ENCODE measurements at places on chromosomes 4 and X.

GRCh38 chr4:186144946-186145569 lies 40.6 kb downstream of the FAM149A start:
- no peak for DNase-seq

- no peak for DNase-seq
These were observed 17.2 kb upstream of the VEGFD start for GRCh38 chrX:15401378-15401777.

DNA sequence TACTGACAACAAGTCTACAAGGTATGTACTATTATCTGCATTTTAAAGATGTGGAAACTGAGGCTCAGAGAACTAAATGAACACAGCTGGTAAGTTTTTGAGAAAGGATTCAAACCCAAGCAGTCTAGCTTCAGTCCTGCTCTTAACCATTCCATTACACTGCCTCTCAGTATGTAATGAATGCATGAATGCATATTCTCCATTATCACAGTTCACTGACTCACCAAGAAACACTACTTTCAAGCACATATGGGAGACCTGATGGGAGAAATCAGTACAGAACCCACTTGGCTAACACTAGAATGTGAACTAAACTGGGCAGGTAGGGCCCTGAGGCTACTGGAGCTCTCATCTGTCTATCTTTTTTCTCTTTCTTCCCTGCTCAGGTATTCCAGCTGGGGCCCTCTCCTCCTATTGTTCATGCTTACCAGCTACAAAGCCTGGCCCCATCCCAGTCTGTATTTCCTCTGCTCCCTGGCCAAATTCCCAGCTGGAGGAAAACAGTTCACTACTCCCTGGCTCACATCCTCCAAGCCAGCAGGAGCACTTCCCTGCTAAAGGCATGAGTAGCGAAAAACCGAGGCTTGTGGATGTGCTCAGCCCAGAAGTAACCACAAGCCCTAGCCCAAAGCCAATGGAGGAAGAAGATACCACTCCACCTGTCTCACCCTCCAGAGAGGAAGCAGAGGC lies 178.2 kb upstream of the ARHGEF9 start:
- no peak for DNase-seq

DNA sequence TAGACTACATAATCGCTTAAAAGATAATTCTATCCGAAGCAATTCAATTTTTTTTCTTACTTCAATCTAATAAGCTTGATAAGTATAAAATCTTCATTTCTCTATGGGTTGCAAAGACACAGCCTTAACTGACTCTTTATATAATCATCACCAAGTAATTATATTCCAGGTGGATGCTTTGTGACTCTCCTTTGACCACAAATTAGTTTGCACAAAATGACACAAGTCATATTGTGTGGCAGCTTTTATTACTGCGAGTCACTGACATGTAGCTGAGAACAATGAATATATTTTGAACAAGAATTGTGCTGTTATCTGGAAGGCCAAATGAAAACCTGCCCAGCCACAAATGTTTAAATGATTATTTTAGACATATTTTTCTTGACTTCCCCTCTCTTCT lies 1727.8 kb downstream of the ARAP2 start:
- DNase-seq: no peak

GRCh38 chr4:44725726-44726037 lies 674 bp downstream of the GNPDA2 start:
- DNase-seq: no peak

- no peak for DNase-seq
These were observed 840 bp upstream of the RPL34 start for GRCh38 chr4:108619372-108620100.

DNA sequence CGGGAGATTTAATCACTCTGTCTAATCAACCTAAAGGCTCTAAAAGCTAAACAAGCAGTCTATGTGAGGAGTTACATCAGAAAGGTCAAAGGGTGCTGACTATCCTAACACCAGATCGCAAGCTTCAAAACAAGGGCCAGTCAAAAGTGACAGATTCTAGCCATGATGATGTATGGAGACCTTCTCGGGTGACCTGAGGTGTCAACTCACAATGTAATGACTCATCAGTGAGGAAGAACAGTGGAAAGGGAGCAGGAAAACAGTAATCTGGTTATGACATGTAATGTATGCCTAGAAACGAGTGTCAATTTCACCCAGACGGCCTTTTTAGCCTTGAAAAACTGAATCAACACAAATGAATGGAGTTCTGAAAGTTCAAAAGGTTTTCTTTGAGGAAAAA lies 375.3 kb downstream of the IDS start:
- no peak for DNase-seq

GRCh38 chrX:17375637-17376430 lies 834 bp downstream of the NHS start:
- no peak for DNase-seq

- no peak for DNase-seq
These were observed 17.0 kb upstream of the HPF1 start for GRCh38 chr4:169774466-169775445.

DNA sequence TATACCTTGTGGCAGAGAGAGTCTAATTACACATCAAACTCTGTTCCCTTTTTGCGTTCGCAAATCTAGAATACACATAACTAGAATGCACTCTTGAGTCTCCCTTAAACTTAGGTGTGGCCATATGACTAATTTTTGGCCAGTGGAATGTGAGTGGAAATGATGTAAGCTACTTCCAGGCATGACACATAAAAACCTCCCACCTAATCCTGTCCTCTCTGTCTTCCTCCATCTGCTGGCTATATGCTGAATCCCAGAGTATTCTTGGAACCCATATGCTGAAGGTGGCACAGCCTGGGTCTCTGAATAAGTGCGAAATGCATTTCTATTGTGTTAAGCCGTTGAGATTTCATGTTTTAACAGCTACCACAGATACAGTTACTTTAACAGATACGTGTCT lies 269.9 kb upstream of the NRK start:
- no peak for DNase-seq

DNA sequence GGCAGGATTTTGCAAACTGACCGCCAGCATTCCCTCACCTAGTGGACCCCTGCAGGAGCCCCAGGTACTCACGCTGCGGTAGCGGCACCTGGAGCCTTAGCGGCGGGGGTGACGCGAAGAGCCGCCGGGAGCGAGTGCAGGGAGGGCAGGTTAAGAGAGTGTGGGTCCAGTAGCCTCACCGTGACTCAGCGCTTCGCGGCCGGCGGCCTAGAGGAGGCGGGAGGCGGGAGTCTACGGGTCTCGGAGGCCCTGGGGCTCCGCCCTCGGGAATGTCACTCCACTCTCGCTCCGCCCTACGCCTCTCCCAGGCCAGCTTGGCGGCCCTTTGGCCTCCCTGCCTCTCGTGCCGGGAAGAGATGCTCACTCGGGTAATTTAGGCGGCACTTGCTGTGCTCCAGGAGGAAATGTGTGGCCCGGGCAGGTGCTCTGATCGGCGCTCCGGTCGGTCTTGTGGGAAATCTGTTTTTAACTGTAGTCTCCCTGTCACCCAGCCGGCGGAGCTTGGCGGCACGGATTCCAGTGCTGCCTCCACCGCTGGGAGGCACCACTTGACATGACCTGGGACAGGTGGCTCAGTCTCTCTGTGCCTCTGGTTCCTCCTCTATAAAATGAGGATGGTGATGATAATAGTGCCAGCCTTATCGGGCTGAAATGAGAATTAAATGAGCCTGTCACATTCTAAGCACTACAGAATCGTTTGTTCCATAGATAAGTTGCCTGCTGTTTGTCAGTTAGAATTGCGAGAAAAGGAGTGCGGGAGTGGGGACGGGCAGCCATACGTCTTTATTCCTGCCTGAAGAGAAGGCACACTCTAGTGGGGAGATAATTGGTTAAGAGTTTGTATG lies at the start of gene PIR:
Gene PIR (minus strand): TSS at position 216 of the 845 bp plus-strand sequence. CDS start 2,076 bp downstream, outside the sequence.
- peak; percentile 40 for DNase-seq

- no peak for DNase-seq
These were observed 22.9 kb downstream of the ATP5ME start for GRCh38 chr4:650951-651883.

- DNase-seq: no peak
These were observed 449.1 kb upstream of the SMIM31 start for GRCh38 chr4:164304861-164305260.

DNA sequence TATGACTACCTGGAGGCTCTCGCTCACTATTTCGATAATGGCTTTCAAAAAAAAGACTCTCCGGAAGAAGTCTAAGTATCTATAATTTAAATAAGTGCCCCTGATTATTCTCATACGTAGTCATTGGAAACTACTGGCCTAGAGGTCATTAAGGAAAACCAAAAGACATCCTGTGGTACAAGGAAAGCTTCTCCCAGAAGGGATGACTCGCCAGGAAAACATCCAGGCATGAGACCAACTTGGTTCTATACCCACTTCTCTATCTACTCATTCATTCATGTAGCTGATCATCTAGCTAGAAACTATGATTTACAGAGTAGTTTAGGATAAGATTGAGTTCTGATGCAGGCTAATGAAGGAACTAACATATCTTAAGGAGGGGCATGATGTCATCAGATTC lies 37.7 kb downstream of the SOX3 start:
- no peak for DNase-seq

DNA sequence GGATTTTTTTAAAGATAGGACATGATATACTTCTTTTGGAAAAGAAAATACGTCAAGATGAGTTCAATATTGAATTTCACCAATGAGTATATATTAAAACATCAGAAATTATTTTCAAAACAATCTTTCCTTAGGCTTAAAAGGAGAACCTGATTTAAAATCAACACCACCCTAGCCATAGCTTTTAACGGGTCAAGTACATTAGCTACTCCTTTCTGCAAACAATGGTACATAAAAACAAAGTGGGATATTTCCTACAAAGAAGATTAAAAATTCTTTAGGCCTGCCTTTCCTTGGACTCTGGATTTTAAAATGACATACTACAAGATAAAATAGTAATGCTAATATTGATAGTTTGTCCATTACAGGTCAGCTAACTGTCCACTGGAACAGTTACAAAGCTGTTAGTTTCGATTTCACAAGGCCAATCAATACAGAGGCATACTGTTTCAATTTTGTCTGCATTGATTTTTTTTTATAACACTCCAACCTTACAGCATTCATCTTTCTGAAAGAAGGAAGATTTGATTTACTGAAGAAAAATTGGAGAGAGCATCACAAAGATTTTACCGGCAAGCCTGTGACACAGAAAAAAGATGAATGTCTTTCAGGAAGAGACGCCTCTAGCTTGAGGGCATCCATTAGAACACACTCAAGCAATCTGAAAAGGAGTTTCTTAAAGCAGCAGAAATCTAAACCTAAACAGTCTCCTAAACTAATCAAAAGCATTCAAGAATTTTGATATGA lies 97.2 kb downstream of the MAB21L2 start:
- DNase-seq: no peak

GRCh38 chrX:129717892-129718291 lies 20.9 kb upstream of the XPNPEP2 start:
- DNase-seq: no peak

DNA sequence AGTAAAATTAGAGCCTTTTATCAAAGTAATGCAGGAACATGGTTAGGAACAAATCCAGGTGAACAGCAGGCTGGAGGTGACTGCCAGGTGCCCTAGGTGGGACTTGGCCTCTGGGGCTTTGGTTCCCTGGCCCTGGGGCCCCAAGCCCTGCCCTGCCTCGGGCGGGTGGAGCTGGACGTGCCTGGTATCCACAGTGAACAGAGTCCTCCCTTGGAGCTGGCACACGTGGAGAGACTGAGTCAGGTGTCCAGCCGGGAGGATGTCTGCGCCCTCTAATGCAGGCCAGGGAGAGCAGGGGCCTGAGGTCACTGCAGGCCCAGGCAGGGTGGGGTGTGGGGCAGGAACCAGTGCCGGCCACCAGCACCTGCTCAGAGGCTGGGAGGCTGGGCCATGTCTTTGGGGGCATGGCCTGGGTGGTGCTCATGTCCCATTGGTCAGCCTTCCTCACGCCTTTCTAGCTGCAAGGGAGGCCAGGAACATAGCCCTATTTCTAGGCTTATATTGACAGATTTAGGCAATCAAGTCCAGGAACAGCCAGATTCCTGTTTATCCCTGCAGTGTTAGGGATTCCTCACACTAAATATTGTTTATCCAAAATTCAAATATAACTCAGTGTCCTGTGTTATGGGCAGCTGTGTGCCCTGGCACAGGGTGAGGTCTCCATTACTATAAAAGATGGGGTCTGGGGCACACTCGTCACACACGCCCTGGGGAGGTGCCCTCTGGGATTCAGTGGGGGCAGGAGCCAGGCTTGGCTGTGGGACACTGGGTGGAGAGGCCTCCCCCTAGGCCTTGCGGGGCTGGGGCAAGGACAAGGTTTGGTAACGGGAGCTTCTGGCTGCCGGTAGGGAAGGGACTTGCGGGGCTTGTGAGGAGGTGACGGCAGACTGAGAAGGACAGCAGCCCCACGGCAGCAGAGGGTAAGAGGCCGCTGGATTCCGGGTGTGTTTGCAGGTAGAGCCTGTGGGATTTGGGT lies 14.3 kb upstream of the NAT8L start:
- no peak for DNase-seq

DNA sequence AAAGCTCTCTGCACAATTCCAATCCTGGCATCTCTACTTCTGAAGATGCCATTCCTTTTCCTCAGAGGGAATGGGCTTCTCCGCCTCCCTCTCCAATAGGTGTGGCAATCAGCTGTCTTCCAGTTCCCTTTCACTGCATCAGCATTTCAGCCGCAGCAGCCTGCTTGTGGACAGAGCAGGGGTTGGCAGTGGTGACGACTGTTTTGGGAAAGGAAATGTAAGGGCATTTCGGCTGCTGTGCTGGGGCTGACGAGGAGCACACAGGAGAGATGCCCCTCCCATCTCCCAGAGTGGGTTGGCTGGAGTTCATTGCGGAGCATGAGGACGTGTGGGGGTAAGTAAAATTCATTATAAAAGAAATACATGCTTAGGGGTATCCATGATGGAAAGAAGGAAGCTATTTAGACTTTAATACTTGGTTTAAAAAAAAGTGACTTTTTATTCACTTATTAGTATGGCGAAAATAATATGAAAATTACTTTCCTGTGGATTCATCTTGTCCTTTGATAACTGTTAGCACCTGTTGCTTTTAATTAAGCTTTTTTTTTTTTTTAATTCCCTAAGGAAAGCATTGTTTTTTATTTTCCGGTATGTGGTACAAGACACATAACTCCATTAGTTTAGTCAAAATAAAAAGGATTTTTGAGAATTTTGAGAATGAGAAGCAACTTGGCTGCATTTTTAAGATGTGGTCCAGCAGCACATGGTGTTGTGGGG lies at the start of gene LIMCH1:
Gene LIMCH1 (plus strand): TSS at position 141 of the 717 bp plus-strand sequence. CDS start 67,839 bp downstream, outside the sequence.
- DNase-seq: no peak
